ENCODE measurements at places on chromosomes 6 and 20.

DNA sequence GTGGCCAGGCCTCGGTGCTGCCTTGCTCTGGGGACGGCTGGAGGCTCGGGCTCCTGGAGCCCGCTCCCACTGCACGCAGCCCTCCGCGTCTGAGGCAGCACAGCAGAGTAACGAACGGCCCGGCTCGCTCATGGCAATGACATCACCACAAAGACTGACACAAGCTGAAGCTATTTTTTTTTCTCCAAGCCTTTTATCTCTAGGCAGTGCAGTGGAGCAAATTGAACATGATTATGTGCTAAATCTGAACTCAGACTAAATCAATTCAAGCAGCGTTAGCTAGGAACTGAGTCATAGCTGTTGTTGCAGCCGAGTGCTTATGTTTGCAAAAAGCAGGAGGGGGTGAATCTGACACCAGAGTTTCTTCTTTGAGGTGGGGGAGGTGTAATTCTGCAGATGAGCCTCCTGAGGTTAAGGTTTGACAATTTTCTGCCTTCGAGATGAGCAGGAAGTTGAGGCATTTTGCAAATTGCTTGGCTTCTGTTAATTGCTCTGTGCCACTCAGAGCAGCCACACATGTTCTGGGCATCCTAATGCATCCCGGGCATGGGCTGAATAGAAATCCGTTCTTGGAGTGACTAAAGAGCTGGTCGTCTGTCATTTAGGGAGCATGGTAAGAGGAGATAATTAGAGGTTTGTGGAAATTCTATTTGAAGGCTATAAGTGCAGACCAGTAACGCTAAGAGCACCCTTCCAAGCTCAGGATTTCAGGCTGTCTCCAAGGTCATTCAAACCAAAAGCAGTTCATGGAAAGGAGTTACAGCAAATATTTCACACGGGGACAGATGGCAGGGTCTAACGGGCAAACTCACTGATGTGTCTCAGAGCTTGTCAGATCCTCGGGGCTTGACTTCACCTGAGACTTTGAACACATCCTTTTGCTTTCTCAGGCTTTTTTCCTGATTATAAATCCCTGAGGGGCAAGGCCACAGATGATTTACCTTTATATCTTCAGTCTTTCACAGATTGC, 155.1 kb upstream of the ENPP5 start:
- no peak for DNase-seq

DNA sequence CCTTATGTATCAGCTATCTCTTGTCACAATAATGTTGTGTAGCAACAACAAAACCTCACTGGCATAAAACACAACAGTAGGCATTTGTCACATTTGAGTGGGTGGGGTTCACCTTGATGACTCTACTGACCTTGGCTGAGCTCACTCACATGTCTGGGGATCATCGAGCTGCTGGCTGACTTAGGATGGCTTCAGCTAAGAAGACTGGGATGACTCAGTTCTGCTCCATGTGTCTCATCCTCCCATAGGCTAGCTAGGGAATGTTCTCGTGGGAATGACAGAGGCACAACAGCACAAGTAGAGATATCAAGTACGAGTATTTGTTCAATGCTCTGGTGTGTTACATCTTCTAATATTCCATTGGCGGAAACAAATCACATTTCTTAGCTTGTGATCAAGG, 167.9 kb downstream of the PLCB1 start:
- no peak for DNase-seq

DNA sequence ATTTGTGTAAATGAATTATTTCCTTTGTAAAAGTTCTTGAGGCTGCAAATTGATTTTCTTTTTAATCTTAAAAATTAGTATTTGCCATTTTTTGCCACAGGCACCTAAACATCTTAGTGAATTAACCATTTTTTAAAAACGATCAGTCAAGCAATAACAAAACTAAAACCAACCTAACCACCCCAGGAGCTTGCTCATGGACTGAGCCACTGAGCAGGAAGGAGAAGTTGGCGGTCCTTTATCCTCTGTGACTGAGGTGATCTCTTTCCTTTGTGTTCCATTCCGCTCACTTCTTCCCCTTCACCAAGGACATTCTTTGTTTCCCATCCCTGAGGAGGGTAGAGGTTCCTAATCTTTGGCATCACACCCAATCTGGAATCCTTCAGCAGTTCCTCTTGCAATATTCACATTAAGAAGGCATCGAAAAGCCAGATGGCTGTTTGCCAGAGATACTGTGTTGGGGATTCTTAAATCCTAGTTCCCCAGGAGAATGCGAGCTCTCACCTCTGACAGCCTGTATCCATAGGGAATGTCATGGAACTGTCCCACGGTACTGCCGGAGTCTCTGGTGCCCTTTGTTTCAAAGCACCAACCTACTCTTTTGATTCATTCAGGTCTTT, 30.5 kb downstream of the RPRD1B start:
- DNase-seq = no peak

DNA sequence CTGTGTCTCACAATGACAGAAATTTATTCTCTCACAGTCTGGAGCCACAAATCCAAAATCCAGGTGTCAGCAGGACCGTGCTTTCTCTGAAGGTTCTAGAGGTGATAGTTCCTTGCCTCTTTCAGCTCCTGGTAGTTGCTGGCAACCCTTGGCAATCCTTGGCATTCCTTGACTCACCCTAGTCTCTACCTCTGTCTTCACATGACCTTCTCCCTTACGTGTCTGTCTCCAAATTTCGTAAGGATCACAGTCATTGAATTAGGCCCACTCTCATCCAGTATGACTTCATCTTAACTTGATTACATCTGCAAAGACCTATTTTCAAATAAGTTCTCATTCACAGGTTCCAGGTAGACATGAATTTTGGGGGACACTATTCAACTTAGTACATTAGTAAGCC, 143.1 kb downstream of the CEP57L1 start:
- DNase-seq = no peak

GRCh38 chr20:46046588-46047310, 17.7 kb downstream of the SLC12A5 start:
- no peak for DNase-seq

DNA sequence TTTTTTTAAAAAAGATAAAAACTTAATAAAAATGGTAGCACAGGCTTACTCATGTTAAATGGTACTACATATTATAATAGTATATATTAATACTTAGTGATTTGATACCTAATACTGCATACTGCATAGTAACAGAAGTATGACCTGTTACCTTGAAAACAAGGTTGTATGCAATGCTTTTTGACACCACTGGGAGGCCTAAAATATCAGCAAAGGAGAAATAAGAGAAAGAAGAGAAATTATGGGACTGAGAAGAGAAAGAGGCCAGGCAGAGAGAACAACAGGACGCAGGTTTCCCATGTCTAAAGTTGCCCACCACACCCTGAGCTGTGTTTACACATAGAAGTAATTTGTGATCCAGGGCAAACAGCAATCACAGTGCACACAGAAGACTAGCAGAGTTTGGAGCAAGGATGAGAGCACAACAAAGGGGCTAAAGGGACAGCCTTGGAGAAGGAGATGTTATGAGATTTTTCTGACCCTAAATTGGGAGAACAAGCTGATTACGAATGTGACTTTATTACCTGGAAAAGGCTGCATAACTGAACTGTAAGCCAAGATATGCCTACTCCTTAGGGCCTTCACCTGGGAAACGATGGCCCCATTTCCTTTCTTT, 73.2 kb downstream of the ROS1 start:
- no peak for DNase-seq

DNA sequence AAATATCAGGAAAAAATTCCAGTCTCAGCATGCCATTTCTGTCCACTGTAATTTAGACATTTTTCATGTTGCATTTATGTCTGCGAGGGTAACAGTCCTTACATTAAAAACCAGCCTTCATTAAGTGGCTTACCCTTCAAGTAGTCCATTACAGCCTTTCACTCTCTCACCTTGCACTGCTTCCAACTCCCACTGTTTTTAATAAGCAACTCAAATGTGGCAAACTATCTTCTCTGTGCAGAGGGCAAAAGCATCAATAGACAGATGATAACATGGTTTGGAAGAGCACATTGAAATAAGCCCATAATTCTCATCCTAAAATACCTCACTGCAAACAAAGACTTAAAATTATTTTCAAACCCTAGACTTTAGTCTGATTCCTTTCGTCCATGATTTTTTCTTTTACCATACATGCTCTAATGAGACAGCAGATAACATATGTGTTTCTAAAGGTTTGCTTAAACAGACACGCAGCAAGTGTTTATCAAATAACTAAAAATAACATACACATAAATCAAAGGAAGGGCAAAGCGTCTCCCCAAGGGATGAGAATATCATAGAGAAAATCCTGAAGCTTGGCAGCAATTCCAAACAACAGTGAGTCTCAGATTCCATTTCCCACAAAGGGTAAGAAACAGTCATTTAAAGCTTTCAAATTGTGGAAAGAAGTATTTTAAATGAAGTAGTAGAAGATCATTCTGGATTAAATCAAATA, 130.4 kb downstream of the PTPRK start:
- DNase-seq = no peak
